ENCODE measurements at places on chromosomes 5 and 9.

GRCh38 chr5:168286386-168286785 is 5.1 kb upstream of the WWC1 start:
- DNase-seq, result no peak

DNA sequence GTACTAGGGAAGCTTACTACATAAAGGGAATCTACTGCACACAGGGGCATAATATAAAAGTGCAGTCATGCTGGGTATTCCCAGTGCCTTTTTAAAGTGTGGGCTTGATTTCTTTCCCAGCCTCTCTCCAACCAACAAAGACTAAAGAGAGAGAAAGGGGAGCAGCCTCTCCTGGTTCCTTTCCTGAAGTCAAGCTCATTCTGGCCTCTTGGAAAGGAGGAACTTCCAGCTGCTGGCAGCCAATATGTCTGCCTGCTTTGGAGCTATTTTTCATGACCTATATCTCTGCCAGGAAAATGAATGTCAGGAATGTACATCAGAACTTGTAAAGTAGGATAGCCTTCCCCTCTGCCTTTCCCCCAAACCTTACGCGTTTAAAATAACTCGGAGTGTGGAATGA is 57.1 kb downstream of the RAB3C start:
- DNase-seq, result no peak

DNA sequence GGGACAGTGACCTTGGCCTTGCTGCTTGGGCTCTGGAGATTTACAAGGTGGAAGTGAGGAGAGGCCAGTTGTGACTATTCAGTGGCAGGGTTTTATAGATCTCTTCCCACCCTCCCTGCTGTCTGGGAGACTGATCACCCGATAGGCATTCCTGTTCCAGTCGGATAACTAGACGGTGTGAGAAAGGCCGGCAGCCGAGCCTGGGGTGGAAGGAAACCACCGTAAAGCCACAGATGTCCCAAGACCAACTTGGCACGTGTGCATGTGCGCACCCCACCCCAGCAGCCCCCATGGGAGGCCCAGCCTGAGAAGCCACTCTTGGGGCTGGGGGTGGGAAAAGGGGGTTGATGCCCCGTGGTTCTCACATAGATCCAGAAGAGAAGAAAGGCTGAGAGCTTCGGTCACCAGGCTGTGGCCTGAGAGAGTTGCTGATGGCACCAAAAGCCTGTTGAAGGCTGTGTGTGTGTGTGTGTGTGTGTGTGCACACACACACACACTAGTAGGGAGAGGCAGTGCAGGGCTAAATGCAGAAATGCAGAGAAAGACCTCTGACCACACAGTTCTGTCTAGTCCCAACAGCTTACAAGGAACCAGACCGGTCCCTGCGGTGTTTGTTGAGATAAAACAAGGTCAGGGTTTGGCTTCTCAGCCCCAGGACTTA is 225.8 kb downstream of the FANCC start:
- peak; percentile 77 for DNase-seq

DNA sequence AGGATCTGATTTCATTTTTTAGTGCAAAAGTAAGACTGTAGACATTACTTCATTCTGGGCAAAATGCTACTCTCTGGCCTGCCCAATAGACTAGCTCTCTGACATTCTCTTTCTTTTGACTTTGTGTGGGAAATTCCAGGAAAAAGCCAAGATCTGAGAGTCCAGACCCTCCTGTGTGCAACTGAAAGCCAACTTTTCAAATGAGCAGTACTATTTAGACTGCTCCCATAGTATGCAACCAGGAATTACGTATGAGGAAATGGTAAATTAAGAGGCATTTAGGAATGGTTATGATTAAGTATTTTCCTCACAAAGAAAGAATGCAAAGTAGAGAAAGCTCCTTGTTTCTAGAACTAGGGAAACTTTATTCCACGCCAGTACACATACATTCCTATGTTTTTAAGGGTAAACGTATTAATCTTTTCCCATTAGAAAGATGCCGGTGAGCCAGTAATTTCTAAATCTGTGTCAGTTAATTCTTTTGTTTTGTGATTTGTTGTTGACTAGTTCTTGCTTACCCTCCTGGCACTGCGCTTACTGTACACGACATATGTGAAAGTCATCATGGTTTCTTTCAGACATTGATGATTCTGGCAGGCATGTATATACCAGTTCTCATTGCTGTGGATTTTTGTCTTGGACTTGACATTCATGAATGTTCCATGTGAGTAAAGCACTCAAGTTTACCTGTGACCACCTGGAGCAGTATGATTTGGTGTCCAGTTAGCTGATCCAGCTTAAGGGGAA is 56.0 kb downstream of the AOPEP start:
- DNase-seq, result no peak

DNA sequence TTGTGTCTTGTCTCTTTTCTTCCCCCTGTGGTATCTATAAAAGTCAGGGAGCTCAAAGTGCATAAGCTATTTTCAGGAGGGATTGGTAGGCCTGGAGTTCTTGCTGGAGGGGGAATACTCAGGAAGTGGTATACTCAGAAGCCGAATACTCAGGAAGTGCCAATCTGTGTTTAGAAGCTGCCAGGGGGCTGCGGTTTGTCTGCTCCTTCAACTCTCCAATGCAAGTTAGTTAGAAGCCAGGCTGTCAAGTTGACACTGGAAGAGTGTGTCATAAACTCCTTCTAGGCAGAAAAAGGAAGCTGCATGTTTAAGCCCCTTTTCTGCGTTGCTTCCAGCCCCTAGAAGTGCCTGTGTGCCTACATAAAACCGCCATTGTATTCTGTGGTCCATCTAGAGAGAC is 366.5 kb downstream of the TAF11L14 start:
- DNase-seq, result peak; percentile 57

GRCh38 chr9:90180381-90180780 is 462.2 kb downstream of the DIRAS2 start:
- DNase-seq, result no peak

- peak; percentile 5 for DNase-seq
Measured at GRCh38 chr5:20347334-20347733, 359.3 kb upstream of the CDH18 start.

DNA sequence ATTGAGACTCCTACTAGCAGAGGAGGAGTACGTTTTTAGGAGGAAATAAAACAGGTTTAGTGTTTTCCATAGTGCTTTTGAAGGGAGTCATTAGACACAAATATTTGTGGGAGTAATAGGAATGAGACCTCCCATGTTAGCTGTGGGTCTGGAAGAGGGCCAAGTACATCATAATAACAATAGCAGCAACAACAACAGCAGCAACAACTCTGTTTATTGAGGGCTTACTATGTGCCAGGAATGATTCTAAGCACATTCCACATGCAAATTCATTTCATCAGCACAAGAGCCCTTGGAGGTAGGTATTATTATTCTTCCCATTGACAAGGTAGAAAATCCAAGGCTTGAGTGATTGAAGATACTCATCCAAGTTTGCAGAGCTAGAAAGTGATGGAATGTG is 384.2 kb upstream of the RPS23 start:
- DNase-seq, result no peak

DNA sequence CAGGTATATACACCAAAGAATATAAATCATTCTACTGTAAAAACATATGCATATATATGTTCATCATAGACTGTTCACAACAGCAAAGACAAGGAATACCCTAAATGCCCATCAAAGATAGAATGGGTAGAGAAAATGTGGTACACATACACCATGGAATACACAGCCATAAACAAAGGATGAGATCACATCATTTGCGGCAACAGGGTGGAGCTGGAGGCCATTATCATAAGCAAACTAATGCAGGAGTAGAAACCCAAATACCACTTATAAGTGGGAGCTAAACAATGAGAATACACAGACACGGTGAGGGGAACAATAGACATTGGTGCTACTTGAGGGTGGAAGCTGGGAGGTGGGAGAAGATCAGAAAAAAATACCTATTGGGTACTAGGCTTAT is 117.6 kb downstream of the COX7C start:
- no peak for DNase-seq

DNA sequence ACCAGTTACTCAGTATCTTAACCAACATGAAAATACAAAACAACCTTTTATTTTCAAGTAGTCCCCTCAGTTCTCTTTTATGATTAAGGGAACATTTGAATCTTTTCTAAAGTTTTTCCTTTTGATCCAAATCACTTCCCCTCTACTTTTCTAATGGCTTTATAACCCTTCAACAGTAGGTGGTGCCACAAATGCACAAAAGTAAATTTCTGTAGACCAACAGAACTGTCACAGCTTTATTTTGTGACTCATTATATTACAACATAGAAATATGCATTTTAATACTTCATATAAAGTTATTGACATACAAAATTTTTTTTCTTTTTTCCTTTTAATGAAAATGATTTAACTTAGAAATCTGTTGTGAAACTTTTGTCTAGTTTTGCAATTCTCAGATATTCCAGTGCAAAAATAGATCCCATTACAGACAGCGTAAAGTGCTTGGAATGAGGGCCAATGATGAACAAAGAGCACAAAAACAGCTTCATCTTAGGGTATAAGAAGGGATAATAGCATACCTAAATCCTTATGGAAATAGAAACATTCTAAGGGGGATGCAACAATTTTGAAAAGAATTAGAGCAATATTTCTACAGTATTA is 17.0 kb downstream of the NIPSNAP3B start:
- DNase-seq, result peak; percentile 81

GRCh38 chr5:43332401-43332800 is 19.2 kb upstream of the HMGCS1 start:
- DNase-seq, result no peak

DNA sequence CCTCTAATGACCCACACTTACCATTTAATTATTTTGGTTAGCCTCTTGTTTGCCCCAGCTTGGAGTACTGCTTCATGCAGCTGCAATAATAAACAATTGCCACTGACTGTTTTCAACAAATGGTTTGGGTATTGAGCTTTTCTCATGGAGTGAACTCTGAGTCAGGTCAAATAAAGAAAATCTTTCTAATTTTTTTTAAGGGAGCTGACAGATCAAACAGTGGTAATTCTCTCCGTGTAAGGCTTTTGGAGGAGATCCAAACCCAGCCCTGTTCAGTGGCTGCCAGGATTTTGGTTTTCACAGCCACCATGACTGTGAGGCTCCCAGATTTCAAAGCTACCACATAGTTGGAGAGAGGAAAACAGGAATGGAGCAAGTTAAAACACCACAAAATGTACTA is 110.7 kb upstream of the EFNA5 start:
- DNase-seq, result no peak

DNA sequence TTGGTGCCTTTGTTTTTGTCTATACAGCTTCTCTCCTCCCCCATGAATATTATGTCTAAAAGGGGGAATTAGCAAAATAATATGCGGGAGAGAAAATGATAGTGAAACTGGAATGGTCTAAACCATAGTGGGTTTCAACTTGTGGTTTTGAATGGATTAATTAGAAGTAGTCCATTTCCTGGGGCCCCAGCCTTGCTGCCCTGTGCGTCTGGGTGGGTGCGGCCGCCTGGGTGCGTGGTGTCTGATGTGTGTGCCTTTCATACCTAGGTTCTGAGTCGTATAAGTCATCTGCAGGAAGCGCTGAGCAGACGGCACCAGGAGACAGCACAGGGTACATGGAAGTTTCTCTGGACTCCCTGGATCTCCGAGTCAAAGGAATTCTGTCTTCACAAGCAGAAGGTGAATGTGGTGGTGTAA is 120.0 kb upstream of the CACNA1B start:
- DNase-seq, result no peak

- no peak for DNase-seq
Measured at GRCh38 chr9:71485326-71485725, 283.0 kb downstream of the CEMIP2 start.

- DNase-seq, result peak; percentile 41
Measured at GRCh38 chr9:88303721-88304451, 84.4 kb upstream of the SPIN1 start.

GRCh38 chr9:94952565-94953373 is 226.3 kb downstream of the AOPEP start:
- DNase-seq, result peak; percentile 10

GRCh38 chr5:19694949-19695611 is 292.9 kb downstream of the CDH18 start:
- no peak for DNase-seq

DNA sequence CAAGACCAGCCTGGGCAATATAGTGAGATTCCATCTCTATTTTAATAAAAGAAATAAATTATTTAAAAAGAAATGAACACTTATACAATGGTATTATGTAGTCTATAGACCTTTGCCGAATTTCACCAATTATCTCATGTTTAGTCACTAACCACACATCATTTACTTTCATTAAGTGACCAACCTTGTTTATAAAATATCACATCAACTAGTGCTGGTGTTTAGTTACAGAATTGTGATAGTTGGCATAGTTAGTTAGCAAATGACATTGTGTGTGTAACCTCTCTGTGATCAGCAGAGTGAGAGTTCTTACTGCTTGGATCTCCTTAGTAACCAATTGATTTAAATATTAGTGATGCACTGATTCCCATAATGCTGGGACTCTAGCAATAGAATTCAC is 71.8 kb downstream of the PRR16 start:
- DNase-seq, result no peak

- DNase-seq, result no peak
Measured at GRCh38 chr5:72242796-72243475, 77.1 kb downstream of the MRPS27 start.

DNA sequence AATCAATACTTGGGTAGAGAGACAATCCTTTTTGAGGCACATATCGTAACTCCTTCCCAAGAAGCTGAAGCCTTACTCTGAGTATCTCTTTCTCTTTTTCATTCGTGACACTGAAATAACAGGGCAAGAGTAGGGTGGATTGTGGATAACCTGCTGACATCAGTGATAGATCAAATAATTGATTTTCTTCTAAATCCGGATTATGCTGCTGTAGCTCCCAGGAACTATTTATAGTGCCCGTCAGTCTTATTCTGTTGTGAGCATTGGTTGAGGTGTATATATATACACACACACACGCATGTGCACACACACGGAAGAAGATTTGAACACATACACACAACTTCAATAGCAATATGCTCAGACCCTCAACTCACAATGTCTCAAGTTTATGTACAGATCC is 43.2 kb upstream of the GLRA1 start:
- DNase-seq, result no peak

DNA sequence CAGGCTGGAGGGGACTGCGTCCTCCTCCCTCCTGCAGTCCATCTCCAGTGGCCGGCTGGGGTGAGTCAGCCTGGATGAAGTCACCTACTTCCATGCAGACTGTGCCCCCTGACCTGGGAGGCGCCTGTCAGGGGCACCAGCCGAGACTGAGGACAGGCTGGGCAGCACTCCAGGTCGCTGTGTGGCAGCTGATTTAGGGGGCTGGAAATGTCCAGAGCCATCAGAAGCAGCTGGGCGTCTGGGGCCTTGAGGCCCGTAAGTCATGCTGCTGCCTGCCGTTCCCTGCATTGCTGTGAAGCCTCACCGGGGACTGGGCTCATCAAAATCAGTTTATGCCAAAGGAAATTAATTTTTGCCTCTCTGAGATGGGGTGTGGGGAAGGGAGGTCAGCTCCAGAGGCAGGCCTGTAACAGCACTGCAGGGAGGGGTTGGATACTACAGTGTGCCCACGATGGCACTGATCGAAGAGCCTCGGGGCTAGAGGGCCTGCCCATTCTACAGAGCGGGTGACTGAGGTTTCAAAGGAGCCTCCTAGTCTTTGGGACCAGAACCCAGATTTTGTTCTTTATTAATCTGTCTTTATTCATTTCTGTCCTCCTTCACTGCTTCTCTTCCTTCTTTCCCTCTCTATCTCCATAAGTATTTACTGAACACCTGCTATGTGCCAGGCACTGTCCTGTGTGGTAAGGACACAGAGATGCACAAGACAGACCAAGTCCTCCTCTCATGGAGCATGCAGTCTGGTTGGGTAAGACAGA is 70.4 kb upstream of the PSD2 start:
- no peak for DNase-seq
